Colonic mucosa (tissue), 4 donors: ENCODE measurements at places on chromosomes 11 and 22. TPM values are rescaled to one million over a fixed set of nuclear protein-coding genes. Genes with fewer than 3 reads are reported as not detected.

DNA sequence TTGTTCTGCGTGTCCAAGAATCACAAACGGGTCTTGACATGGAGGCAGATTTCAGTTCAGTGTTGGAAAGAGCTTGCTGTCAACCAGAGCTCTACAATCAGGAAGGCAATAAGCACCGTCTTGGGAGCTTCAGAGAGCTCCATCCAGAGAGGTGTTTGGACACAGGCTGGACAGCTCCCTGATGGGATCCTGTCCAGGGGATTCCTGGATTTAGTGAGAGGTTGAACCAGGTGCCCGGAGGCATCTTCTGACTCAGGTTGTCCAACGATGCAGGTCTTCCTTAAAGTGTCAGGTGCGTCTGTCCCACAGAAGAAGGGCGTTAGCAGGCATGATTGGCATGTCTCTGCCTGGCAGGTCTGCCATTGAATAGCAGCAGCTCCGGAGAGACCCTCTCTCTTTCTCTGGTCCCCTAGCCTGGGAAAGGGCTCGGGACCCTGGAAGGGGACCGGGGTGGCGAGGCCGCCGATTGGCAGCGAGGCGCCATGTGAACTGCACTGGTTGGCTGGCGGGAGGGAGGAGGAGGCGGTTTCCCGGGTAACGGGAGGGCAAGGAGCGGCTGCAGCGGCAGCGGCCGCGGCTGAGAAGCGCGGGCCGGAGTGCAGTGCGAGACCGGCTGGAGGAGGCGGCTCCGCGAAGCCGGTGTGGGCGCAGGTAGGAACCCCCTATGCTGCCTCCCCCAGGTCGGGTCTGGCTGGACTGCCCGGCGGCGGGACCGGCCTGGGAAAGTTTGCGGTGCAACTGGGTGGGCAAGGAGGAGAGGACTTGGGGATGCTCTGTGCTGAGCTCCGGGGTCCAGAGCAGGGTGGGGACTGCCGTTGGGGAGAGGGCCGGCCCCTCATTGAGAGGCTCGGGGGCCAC lies 104.1 kb upstream of the E2F8 start:
- H3K27ac ChIP-seq = no peak overlapping the region
- peaks cover 47% of the 10 kb centered on the region for H3K27me3 ChIP-seq
- H3K36me3 ChIP-seq = no peaks in the 10 kb centered on the region
- peak overlapping the region; percentile 9 for H3K4me3 ChIP-seq

- peak overlapping the region; percentile 91 for H3K27ac ChIP-seq
- H3K4me3 ChIP-seq = no peak overlapping the region
- no peaks in the 10 kb centered on the region for H3K27me3 ChIP-seq
- H3K36me3 ChIP-seq = no peaks in the 10 kb centered on the region
- H3K4me1 ChIP-seq = no peaks in the 10 kb centered on the region
These were observed 49.0 kb downstream of the PRR5L start for GRCh38 chr11:36345084-36345511.

SLC22A9 gene
- total RNA-seq = not detected

DNA sequence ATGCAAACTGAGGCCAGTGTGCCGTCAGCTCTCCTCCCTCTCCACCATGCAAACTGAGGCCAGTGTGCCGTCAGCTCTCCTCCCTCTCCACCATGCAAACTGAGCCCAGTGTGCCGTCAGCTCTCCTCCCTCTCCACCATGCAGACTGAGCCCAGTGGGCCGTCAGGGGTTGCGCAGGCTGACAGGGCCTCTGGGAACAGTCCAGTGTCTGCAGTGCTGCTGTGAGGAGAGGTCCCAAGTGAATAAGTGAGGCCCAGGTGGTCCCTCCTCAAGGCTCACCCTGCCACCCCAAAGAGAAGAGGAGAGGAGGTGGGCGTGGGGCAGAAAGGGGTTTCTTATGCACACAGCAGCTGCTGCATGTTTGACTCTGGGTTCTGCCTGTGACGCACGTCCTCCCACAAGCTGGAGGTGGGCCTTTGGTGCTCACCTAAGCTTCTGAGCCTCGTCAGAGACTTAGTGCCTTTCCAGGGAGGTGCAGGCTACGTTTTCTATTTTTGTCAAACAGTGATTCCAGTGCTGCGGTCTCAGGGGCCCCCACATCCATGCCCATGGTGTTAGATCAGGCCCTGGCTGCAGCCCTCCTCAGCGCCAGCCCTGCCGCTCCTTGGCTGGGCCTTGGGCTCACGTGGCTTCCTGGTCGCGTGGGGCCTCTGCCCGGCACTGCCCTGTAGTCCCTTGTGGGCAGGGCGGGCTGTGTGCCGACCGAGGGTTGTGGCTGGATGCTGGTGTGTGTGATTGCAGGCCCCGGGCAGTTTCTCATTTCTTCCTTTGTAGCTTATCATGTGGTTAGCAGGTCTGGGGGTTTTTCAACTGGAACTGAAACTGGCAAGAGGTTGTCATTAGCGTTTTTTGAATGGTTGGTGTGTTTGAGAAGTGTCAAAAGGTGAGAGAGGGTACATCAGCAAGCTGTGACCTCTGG lies 7.1 kb downstream of the TPCN2 start:
- no peak overlapping the region for H3K27ac ChIP-seq
- no peaks in the 10 kb centered on the region for H3K27me3 ChIP-seq
- H3K36me3 ChIP-seq = no peaks in the 10 kb centered on the region
- H3K4me3 ChIP-seq = no peak overlapping the region

RPS25 gene
- total RNA-seq = 710 TPM

DNA sequence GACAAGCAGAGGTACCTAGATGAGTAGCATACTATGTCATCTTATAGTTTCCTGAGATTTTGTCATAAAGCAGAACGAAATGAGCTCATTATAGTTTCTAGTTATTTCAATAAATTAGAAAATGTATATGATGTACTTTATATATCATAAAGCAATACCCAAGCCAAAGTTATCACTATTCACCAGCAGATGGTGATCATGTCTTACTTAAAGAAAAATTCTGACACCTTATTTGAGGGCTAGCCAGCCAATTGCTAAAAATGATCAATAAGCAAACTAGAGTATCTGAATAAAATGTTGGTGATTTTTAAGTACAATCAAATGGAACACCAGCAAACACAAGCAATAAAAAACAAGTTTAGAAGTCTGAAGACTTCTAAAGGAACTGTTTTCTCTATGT lies 44.1 kb downstream of the RSF1 start:
- H3K36me3 ChIP-seq = no peaks in the 10 kb centered on the region
- no peak for DNase-seq
- H3K27ac ChIP-seq = no peak overlapping the region
- no peaks in the 10 kb centered on the region for H3K27me3 ChIP-seq

GRCh38 chr11:86292912-86293616 lies 9.0 kb upstream of the HIKESHI start:
- H3K4me1 ChIP-seq = no peaks in the 10 kb centered on the region
- H3K4me3 ChIP-seq = no peak overlapping the region
- no peaks in the 10 kb centered on the region for H3K27me3 ChIP-seq
- no peaks in the 10 kb centered on the region for H3K36me3 ChIP-seq

GRCh38 chr11:75954039-75954438 lies 139.0 kb downstream of the UVRAG start:
- no peak overlapping the region for H3K4me3 ChIP-seq
- H3K27ac ChIP-seq = no peak overlapping the region
- H3K36me3 ChIP-seq = no peaks in the 10 kb centered on the region
- no peaks in the 10 kb centered on the region for H3K4me1 ChIP-seq

GRCh38 chr11:64934682-64935358 lies 873 bp downstream of the GPHA2 start:
- H3K27ac ChIP-seq = no peak overlapping the region
- no peaks in the 10 kb centered on the region for H3K27me3 ChIP-seq
- no peaks in the 10 kb centered on the region for H3K4me1 ChIP-seq
- H3K36me3 ChIP-seq = peaks cover 8% of the 10 kb centered on the region
- DNase-seq = no peak
